ENCODE measurements at places on chromosomes 2 and 18.

DNA sequence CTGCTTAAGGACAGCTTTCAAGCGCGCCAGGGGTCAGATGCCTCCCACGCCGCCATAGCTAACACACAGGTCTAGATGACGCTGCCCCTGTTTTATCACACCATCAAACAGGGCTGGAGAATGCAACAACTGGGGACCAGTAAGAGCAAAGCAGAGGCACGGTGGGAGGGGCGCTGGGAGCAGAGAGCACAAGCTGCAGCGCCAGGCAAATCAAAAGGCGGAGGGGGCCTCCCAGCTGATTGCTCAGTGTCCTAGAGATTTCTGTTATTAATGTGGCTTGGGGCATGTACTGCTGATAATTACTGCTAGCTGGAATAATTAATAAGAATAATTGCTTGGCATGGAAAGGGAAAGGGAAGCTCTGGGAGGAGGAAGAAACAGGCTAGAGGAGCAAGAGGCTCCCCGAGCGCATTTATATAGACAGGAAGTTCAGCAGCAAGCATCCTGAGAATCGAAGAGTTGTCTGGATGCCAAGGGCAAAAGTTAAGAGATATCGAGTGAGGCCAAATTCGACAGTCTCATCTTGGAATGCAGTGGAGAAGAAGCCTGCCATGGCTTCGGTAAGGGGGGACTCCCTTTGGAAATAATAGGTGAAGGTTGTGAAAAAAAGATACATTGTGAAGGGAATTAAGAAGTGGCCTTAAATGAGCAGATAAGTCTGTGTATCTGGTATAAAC, 104.5 kb upstream of the ZNF521 start:
- DNase-seq: no peak

- DNase-seq: no peak
Observed at GRCh38 chr18:808502-808901, 3.5 kb downstream of the YES1 start.

- DNase-seq: no peak
Observed at GRCh38 chr2:152223977-152224376, 48.4 kb upstream of the STAM2 start.

DNA sequence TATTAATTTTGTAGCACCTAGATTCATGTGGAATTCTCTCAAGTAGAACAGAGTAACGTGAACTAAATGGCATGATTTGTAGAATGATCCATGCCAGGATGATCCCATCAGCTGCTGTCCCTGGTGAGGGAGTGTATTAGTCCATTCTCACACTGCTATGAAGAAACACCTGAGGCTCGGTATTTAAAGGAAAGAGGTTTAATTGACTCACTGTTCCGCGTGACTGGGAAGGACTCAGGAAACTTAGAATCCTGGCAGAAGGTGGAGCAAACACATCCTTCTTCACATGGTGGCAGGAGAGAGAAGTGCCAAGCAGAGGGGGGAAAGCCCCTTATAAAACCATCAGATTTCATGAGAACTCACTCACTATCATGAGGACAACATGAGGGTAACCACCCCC, 312.6 kb downstream of the PTPRM start:
- no peak for DNase-seq

- DNase-seq: no peak
Observed at GRCh38 chr2:19857806-19858205, 44.0 kb downstream of the TTC32 start.

DNA sequence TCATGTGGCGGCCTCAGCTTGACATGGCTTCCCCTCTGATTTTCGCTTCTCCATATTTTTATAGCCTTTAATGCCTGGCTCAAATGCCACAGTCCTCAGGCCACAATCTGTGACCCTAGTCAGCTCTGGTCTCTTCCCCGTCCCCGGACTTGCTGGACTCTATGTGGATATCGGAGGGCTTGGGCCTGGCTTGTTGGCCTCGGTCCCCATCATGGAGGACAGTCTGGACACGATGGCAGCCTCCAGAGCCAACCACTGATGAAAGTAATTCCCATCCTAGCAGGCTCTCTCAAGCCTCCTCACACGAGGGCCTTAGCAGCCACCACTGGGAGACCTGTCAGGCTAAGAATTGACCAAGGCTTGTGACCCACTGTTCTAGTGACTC, 61.6 kb downstream of the LPIN1 start:
- no peak for DNase-seq

GRCh38 chr2:36059691-36060090, 295.9 kb upstream of the CRIM1 start:
- DNase-seq: no peak

DNA sequence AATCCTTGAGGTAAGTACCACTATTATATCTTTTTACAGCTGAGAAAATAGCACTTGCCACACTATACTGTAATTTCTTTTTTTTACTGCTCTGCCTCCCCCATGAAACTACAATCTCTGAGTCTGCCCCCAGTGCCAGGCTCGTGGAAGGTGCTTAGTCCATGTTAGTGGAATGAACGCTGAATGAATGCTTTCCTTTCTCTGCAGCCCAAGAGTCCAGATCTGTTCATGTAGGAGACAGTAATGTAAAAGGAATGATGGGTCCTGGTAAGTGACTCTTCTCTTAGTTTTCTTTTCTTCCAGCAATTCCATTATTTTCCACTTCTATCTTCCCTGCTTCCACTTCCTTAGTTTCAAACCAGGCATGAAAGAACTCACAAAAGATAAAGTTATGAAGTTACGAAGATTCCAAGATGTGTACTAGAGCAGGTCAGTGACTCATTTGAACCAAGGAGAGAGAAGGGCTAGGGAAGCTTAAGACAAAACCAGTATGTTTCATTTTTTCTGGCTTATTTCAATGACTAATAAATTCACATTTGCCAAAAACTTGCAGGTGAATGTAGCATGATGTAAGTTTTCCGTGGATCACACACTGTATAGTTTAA, 46.0 kb downstream of the ARHGEF33 start:
- no peak for DNase-seq

GRCh38 chr18:12062974-12063373, 30.7 kb upstream of the ANKRD62 start:
- no peak for DNase-seq

DNA sequence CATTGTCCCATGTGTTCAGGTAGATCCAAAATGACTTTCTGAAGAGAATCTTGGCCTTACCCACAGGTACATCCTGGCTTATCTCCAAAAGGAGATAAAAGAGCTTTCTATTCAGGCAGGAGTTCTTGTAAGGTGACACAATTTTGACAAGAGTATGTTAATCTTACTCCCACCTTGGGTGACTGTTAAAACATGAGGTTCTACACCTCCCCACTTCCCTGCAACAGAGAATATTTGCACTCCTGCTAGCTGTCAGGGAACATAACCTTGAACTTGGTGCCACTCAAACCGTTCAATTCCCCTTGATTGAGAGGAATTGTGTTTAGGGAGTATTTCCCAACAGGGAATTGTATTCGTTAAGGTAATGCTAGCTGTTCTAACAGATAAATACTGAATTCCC, 372.5 kb upstream of the KLHL29 start:
- no peak for DNase-seq
